ENCODE measurements at places on chromosomes 5 and 9.

GRCh38 chr9:96317335-96317980 lies 15.5 kb upstream of the HSD17B3 start:
- peak; percentile 43 for DNase-seq

GRCh38 chr9:36006549-36007315 lies 30.0 kb upstream of the RECK start:
- DNase-seq: no peak

DNA sequence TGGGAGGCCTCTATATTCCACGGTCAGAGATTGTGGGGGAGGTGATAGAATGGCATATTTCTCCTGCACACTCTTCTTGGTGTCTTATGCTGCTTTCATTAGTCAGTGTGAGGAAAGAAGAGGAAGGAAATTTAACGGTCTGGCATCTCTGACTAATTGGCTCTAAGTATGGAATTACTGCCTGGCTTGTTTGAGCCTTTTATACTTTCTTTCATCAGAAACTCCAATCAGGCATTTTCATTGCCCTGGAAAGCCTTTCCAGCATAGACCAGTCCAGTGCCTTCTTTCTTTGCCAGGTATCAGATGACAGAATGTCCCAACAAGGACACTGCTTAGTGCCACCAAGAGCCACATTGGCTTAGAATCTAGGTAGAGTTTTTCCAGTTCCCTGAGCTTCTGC lies 30.2 kb downstream of the CYSTM1 start:
- no peak for DNase-seq

GRCh38 chr9:137079401-137079787 lies 2.1 kb downstream of the UAP1L1 start:
- no peak for DNase-seq

DNA sequence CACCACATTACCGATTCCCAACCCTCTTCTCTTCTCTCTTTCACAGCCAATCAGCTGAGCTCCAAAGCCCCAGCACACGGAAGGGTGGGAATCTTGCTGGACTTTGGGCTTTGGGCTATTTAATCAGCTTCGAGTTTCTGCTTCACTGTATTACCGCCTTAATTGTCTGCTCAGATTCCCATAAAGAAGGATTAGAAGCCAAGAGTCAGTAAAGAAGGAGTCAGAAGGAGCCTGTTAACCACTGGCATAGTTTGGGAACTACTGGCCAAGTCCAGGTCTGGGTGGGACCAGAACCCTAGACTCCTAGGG lies 4.4 kb downstream of the SPRY4 start:
- no peak for DNase-seq

GRCh38 chr5:100872408-100873190 lies 30.5 kb downstream of the ST8SIA4 start:
- no peak for DNase-seq

DNA sequence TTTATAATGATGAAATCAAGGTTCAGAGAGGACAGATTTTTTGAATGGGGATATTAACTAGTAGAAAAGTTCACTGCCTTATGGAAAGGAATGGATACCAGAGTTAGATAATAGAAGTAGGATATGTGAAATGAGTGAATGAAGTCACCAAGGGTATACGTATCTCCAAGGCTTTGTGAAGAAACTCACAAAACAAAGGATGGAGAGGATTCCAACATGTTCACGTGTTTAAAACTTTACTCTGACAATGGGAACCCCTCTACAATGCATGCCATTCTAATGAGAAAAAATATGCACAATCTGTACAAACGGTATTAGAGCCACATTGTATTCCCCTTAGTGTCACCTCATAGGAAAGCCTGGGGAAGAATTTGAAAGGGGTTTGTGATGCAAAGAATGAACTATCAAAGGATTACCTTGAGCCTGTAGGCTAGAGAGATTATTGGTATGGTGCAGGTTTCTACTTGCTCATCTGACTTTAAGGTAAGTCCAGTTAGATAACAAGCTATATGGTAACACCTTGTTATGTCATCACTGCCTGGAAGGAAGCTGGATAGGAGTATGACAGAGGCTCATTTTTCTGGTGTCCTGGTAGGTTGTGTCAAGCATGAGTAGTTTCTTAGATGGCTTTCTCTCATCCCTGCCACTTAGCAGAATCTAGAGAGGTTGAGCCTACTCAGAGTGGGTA lies 250.3 kb upstream of the SEMA6A start:
- no peak for DNase-seq

- no peak for DNase-seq
Measured at GRCh38 chr5:56102889-56103288, 108.1 kb upstream of the IL6ST start.

DNA sequence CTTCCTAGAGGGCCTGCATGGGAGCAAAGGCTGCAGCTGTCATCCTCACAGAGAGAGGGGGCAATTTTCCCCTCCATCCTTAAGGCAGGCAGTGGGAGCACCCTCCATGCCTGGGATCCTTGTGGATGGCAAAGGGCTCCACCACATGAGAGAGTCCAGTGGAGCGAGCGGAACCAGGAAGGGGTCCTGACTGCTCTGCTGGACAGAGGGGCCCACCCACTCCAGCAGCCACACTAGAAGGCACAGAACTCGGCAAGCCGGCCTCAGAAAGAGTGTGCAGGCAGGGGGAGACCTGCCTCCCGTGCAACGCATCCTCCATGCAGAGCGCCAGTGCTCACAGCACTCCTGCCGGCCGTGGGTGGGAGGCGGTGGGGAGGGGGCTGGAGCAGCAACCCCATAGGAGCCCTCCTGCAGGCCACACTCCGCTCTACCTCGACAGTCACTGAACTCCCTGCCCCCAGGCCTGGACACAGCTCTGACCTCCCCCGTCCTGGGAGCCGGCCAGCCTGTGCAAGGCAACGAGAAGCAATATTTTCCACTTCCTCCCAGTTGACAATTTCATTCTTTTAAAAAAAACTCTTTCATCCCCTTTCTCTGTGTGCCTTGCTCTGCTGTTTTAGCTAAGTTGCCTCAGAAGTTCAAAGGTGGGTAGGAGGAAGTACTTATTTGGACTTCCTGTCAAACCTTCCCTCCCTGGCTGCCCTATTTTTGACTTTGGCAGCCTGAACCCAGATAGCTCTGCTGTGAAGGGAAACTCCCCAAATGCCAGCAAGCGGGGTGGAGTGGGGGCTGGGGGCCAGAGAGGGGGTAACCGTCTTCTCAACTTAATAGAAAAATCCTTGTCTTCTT lies 5.3 kb upstream of the LCP2 start:
- DNase-seq: peak; percentile 87

DNA sequence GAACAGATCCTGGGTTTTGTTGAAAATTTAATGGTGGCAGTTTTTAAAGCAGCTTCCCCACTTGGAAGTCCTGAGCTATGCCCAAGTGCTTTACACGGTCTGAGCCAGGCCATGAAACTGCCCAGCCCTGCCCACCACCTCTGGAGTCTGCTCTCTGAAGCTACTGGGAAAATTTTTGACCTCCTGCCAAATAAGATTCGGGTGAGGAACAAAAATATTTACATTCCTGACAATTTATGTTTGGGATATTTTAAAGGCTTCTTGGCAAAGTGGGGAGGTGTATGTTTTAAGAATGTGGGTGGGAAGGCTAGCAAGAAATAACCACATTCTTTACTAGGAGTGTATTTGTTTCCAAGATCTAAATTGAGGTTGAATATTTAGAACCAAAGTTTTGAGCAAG lies 50.0 kb downstream of the HACD4 start:
- DNase-seq: no peak

- no peak for DNase-seq
Measured at GRCh38 chr9:69744688-69745380, 15.0 kb downstream of the PTAR1 start.

GRCh38 chr9:120937127-120937526 lies 10.5 kb upstream of the TRAF1 start:
- DNase-seq: no peak

DNA sequence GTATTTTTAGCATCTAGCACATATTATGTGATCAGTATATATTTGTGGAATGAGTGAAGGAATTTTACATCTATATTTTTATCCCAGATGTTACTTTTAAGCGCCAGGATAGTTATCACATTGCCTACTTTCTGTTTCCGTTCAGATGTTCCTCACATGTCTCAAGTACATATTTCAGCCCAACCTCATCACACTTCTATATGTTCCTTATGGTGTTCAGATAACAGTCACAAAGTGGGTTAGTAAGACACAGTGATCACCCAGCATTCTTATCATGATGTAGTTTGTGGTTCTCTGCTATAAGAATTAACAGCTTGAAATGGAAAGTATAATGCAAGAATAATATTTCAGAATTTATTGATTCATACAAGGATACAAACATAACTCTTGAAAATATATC lies 170.0 kb upstream of the RASA1 start:
- no peak for DNase-seq

DNA sequence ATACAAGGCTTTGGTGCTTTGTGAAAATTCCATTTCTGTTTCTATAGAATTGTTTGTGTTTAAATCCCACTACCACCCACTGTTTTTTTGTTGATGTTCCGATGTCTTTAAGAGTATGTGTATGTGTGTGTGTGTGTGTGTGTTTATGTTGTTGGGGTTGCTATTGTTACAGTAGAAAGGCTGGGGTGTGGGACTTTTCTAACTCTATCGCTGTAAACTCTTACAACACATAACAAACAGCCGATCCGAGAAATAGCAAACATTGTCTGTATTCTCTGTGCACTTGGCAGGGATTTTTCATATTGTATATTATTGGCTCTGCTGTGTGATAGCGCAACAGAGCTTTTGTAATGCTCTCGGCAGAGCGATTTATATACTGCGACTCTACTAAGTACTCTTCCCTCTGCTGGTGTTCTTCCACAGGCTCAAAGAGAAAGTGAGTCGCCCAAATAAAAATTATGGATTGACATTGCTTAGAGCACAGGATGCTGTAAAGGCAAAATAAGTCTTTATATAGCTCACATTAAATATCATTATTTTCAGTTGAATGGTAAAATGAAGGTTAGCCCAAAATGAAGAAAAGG lies 492.2 kb upstream of the ARRDC3 start:
- no peak for DNase-seq

- DNase-seq: no peak
Measured at GRCh38 chr9:112241491-112241890, 66.4 kb upstream of the SUSD1 start.

- no peak for DNase-seq
Measured at GRCh38 chr5:98641671-98642070, 131.8 kb upstream of the RGMB start.

GRCh38 chr5:133687212-133688061 lies 75.1 kb upstream of the FSTL4 start:
- DNase-seq: no peak

DNA sequence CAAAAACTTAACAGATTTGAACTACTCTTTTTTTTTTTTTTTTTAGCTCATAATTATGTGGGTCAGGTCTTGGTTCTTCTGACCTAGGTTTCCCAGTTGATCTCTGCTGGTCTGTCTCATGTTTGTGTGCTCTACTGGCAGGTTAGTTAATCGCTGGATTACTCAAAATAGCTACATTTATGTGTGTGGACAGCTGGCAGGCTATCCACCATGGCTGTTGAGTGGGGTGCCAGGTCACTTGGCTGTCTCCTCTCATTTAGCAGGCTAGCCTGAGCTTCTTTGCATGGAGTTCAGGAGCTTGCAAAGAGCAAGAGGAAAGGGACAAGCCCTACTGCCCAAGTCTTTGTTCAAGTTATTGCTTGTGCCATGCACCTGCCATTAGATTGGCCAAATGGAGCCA lies 9.3 kb downstream of the ADCY2 start:
- no peak for DNase-seq

DNA sequence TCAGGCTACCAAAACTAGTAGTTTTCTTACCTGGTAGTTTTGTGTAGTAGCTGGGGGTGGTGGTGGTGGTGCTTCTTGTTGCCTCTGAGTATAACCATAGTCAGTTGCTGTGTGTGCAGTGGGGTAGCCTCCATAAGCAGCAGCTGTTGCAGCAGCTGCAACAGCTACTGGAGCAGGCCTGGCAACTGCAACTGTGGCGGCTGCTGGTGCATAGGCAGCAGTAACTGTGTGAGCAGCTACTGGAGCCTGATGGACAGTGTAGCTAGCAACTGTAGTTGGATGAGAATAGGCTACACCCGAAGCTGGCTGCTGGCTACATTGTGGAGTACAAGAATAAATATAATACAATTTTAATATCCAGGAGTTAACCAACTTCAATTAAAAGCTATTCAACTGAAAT lies 24.7 kb downstream of the ZFR start:
- DNase-seq: no peak

DNA sequence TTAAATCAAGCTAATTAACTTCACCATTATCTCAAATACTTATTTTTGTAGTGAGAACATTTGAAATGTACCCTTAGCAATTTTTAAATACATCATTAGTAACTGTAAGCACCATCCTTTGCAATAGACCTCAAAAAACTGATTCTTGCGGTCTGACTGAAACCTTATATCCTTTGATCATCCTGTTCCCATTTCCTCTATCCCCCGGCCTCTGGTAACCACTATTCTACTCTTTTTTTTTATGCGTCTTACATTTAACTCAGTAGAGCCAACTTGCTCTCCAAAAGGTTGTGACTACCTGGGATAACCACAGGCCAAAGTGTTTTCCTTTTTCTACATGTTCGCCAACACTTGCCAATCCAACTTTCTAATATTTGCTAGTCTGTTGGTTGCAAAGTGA lies 106.1 kb downstream of the IRX1 start:
- no peak for DNase-seq

DNA sequence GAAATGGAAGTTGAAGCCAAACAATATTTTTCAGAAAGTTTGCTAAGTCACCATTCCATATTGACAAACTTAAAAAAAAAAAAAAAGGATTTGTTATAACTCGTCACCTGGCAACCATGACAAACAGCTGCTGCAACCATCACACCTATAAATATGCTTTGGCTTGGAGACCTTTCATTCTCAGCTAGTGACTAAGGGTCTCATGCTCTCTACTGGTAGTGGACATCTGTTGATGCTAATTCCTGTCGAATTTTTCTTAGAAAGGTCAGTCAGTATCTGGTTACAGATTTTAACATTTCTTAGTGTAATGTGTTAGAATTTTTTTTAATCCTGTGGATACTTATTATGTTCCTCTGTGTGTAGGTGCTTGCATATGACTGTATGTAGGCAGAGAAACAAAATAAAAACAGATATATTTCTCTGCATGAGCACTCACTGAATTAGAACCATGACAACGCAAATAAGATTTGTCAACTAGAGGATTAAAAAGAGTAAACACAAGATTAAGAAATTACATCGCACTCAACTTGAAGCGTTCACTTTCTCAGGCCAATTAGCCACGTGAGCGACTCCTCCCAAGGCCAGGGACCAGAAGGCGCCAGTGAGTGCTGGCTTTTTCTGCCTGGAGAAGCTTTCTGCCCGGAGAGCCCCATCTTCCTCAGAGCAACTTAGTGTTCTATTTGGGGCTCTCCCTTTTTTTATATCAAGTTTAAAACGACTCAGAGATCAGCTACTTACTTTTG lies 27.0 kb upstream of the ZNF622 start:
- DNase-seq: no peak

GRCh38 chr5:135329913-135330797 lies 68.9 kb downstream of the MACROH2A1 start:
- no peak for DNase-seq

Data from naive thymus-derived CD8-positive, alpha-beta T cell (primary cell).